Astrocyte of the hippocampus (primary cell): ENCODE measurements at places on chromosomes 5 and 9.

GRCh38 chr9:124297551-124297901 is 39.8 kb downstream of the NEK6 start:
- DNase-seq, result peak; percentile 98

GRCh38 chr5:156971415-156971814 is 8.4 kb upstream of the TIMD4 start:
- no peak for DNase-seq

- peak; percentile 83 for DNase-seq
Measured at GRCh38 chr9:84343111-84343521, 2.6 kb upstream of the SLC28A3 start.

GRCh38 chr9:86041311-86041741 is 58.0 kb downstream of the GOLM1 start:
- DNase-seq, result peak; percentile 41

DNA sequence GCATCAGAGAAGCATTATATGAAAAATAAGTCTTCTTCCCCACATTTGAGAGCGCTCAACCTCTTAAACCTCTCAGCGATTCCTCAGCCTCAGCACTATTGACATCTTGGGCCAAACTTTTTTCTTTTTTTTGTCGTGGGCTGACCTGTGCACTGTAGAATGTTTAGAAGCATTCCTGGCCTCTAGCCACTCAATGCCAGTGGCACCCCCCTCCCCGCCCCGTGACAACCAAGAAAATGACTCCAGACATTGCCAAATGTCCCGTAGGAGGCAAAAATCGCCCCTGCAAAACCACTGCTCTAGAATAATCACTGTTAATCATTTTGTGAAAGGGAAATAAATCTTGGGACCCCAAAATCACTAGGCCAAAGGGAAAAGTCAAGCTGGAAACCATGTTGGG is 129.1 kb upstream of the BOD1 start:
- DNase-seq, result peak; percentile 29

GRCh38 chr9:113882181-113882580 is 6.1 kb downstream of the ZNF618 start:
- no peak for DNase-seq

- DNase-seq, result peak; percentile 29
Measured at GRCh38 chr9:115400796-115401195, 282.8 kb upstream of the TNC start.

GRCh38 chr5:150904479-150905311 is at the start of gene ZNF300:
Gene ZNF300, minus strand, starts transcription at chr5:150904980. Its CDS starts 1,825 bp downstream, at chr5:150903155.
- DNase-seq, result peak; percentile 98

- DNase-seq, result no peak
Measured at GRCh38 chr5:142244440-142244839, 80.4 kb downstream of the SPRY4 start.

GRCh38 chr5:151497391-151498002 is 50.1 kb downstream of the SLC36A1 start:
- DNase-seq, result no peak

GRCh38 chr5:27479859-27480258 is 441.5 kb upstream of the CDH9 start:
- DNase-seq, result no peak

- peak; percentile 86 for DNase-seq
Measured at GRCh38 chr5:139655727-139656271, 7.7 kb downstream of the CXXC5 start.

- DNase-seq, result peak; percentile 35
Measured at GRCh38 chr5:74636552-74636951, 4.0 kb downstream of the ENC1 start.

DNA sequence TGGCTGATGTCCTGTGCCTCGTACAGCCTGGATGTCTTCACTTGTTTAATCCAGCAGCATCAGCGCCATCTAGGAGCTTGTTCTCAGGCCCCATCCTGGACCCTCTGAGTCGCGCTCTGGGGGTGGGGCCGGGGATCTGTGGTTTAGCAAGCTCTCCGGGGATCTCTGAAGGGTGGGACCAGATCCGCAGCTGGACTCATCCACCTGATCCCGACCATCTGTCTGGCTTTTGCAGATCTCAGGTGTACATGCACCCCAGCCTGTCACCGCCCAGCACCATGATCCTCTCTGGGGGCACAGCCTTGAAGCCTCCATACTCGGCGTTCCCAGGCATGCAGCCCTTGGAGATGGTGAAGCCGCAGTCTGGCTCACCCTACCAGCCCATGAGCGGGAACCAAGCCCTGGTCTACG is 15.1 kb upstream of the POMT1 start:
- no peak for DNase-seq

GRCh38 chr9:74803376-74804017 is 84.2 kb downstream of the TRPM6 start:
- no peak for DNase-seq

DNA sequence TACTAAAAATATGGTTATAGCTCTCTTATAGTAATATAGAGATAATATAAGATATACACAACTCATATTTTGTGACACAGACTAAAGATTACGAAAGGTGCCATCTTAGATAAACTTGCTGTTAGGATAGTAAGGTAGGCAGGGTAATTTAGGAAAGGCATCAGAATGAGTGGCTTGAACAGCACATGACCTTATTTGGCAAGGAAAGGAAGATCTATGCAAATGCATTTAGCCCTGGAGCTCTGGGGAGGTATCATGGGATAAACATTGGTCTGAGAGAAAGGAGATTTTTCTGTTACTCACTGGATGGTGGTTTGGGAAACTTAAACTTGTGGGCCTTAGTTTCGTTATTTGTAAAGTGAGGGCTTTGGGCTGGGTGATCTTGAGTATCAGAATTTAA is 65.8 kb downstream of the KCTD16 start:
- DNase-seq, result peak; percentile 4
